C1 segment of cervical spinal cord (tissue), 14 donors: ENCODE measurements at places on chromosomes 3 and 15.

- DNase-seq, result peak; percentile 76
These were observed 919 bp downstream of the IDH2 start for GRCh38 chr15:90101130-90101968.

GRCh38 chr15:49895347-49896223, 223.4 kb downstream of the ATP8B4 start:
- DNase-seq, result no peak

GRCh38 chr3:14441240-14441919, 39.0 kb downstream of the SLC6A6 start:
- no peak for DNase-seq

DNA sequence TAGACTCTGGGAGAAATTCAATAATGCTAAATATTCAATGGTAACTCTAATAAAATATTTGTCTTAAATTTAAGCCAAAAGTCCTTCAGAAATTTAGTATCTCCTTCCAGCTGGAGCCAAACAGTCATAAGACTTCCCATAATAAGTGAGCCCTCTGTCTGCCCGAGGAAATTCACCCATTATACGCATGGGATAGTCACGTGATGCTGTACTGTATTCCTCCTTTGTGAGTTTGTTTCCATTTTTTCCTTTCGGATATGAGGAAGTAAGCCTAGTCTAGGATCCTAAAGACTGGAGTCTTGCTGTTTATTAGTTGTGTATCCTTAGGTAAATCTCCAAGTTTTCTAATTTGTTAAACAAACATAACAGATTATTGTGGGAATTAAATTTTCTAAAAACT, 110.4 kb upstream of the PLAAT1 start:
- DNase-seq, result no peak

DNA sequence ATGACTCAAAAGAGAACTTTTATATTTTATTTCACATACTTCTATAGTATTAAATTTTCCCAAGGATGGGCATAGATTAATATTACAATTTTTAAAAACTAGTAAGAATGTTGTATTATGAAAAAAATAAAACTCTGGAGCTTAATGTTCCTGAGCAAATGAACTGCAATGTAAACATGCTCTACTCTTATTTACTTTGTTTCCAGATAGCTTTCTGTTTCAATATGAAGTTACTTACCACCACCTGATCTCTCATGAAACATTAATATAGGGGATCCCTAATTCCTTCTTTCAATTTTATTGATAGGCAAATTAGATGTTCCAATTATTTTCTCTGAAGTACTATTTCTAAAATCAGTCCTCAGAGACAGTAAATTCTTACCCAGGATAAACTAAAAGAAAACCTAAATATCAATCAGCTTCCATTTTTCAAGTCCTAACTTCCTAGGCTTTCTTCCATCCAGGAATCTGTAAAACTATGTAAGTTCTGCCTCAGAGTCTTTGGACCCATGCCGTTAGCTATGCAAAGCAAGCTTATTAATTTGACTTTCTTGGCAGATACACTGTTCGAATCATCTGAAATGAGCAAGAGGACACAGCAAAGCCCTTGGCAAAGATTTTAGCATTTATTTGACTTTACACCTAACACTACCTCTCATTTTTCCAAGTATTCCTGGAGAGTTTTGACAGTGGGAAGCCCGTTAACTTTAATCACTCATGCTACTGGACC, 93.2 kb downstream of the PLCH1 start:
- DNase-seq, result no peak

GRCh38 chr3:118960876-118961450, 73.7 kb downstream of the IGSF11 start:
- DNase-seq, result no peak
